Glutamatergic neuron (in vitro differentiated cells): ENCODE measurements at places on chromosomes 12 and 14.

- peak; percentile 43 for DNase-seq
Observed at GRCh38 chr14:22996768-22997654, 12.9 kb downstream of the C14orf93 start.

GRCh38 chr14:76599559-76600287 lies 161.5 kb upstream of the VASH1 start:
- DNase-seq: no peak

GRCh38 chr12:45671254-45671653 lies 58.3 kb upstream of the ARID2 start:
- DNase-seq: no peak

GRCh38 chr12:103250487-103250886 lies 245.3 kb downstream of the C12orf42 start:
- DNase-seq: no peak

DNA sequence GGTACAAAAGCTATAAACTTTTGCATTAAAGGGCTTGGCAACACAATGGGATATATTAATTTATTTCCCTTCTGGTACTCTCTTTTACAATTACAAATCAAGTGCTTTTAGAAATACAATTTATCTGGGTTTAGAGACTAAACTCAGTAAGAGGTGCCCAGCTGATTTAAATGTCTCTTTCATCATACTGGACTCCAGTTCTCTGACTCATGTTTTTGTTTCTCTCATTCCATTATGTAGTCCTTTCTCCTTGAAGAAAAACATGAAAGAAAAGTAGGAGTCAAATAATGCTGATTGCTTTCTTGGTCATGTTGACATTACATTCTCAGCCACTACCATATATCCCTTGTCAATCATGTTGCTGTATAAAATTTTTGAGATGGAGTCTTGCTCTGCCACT lies 36.3 kb upstream of the CFL2 start:
- DNase-seq: no peak
